ENCODE measurements at places on chromosomes 7 and 10.

GRCh38 chr7:101629171-101629570, at the start of gene MYL10:
Gene MYL10 (minus strand): TSS chr7:101629296. CDS start chr7:101629118, 178 bp downstream.
- DNase-seq, result no peak

DNA sequence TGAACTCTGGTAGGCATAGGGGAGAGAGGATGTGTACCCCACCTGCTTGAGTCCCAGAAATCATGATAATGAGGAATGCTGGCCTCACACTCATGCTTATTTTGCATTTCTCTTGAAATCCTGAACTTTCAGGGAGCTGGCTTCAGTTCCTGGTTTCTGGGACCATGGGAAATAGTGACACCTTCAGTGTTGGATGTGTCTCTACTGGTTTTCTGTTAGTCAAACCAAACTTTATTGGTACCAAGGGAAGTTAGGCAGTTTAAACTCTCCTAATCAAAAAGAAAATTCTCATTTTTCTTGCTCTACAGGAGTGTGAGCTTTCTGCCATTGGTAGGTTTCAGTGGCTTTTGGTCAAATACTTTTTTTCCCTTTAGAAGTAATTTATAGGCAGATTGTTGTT, 11.8 kb upstream of the PCGF5 start:
- no peak for DNase-seq

DNA sequence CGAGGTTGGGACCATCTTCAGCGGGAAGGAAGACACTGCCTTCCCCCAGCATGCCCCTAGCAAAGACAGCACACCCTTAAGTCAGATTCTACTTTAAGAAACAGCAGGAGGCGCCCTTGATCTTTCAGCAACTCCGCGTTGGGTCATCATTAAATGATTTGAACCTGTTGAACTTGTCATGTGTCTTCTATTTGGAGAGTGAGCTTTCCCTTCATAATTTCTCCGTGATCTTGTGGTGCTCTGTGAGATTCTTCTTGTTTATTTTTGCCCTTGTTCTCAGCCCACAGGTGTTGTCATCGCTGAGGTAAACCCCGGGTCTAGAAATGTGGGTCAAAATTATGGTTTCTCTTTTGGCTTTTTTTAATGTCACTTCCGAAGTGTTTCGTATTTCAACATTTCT, 49.5 kb upstream of the PITRM1 start:
- no peak for DNase-seq

GRCh38 chr10:2111965-2112364, 374.6 kb upstream of the ADARB2 start:
- no peak for DNase-seq

GRCh38 chr7:158279539-158280447, 307.8 kb downstream of the PTPRN2 start:
- DNase-seq, result no peak

- DNase-seq, result no peak
Measured at GRCh38 chr10:114678820-114679219, 20.7 kb upstream of the ABLIM1 start.

- DNase-seq, result no peak
Measured at GRCh38 chr7:111172564-111173257, 81.8 kb downstream of the LRRN3 start.

GRCh38 chr10:72082856-72083789, 5.2 kb downstream of the SPOCK2 start:
- no peak for DNase-seq

DNA sequence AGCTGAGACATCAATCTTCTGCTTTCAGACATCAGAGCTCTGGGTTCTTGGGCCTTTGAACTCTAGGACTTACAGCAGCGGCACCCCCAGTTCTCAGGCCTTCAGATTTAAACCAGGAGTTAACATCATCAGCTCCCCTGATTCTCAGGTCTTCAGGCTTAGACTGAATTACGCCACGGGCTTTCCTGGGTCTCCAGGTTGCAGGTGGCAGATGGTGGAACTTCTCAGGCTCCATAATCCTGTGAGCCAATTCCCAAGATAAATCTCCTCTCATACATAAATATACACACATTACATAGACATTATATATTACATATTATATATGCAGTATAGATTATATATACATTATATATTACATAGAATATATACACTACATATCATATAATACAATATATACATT, 408.9 kb upstream of the AUTS2 start:
- DNase-seq, result no peak

GRCh38 chr10:131724891-131725580, 175.8 kb upstream of the PPP2R2D start:
- no peak for DNase-seq

DNA sequence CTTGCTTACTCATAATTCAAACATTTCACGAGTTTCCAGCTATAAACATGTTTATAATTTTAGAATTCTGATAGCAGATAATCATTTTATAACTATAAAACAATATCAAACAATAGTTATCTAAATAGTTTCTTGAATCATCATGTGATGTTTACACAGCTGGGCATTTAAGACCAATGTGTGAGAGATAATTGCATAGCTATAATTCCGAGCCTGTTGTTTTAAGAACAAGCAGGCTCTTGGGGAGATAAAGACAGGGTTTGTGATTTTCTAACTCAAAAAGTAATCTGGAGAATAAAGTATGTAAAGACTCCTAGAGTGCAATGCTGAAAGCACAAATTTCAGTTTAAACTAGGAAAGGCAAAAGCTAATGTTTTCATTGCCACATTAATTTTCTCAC, 331.2 kb downstream of the LRRTM3 start:
- DNase-seq, result no peak

- no peak for DNase-seq
Measured at GRCh38 chr7:129801882-129802281, 150.9 kb downstream of the UBE2H start.

- no peak for DNase-seq
Measured at GRCh38 chr10:11425676-11426075, 185.8 kb downstream of the USP6NL start.

GRCh38 chr10:32692174-32692573, 246.2 kb downstream of the CCDC7 start:
- DNase-seq, result no peak

- DNase-seq, result no peak
Measured at GRCh38 chr10:126153711-126154628, 234.3 kb downstream of the ADAM12 start.

GRCh38 chr7:143884969-143885559, 16.9 kb downstream of the TCAF1 start:
- no peak for DNase-seq

- DNase-seq, result no peak
Measured at GRCh38 chr7:78169992-78170391, 371.4 kb downstream of the PHTF2 start.

DNA sequence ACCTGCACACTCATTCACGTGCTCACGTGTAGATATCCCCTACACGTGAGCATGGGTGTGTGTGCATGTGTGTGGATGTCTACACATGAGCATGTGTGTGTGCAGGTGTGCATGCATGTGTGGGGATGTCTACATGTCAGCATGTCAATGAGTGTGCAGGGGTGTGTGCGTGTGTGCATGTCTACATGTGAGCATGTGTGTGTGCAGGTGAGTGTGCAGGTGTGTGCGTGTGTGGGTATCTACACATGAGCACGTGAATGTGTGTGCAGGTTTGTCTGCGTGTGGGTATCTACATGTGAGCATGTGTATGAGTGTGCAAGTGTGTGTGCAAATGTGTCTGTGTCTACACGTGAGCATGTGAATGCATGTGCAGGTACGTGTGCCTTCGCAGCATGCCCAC, 274.8 kb downstream of the PTPRN2 start:
- DNase-seq, result no peak

DNA sequence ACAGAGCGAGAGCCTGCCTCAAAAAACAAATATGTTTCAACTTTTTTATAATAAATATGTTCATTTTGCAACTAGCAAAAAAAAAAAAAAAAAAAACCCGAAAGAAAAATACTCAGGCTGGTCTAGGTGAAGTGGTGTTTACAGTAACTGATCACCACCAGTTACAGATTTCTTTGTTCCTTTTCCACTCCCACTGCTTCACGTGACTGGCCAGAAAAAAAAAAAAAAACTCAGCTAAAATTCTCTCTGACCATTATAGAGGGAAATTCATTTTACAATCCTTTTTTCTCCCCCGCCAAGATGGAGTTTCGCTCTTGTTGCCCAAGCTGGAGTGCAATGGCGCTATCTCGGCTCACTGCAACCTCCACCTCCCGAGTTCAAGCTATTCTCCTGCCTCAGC, 4.6 kb upstream of the ASCC1 start:
- DNase-seq, result no peak

GRCh38 chr7:134004829-134005505, 122.2 kb upstream of the LRGUK start:
- DNase-seq, result no peak

DNA sequence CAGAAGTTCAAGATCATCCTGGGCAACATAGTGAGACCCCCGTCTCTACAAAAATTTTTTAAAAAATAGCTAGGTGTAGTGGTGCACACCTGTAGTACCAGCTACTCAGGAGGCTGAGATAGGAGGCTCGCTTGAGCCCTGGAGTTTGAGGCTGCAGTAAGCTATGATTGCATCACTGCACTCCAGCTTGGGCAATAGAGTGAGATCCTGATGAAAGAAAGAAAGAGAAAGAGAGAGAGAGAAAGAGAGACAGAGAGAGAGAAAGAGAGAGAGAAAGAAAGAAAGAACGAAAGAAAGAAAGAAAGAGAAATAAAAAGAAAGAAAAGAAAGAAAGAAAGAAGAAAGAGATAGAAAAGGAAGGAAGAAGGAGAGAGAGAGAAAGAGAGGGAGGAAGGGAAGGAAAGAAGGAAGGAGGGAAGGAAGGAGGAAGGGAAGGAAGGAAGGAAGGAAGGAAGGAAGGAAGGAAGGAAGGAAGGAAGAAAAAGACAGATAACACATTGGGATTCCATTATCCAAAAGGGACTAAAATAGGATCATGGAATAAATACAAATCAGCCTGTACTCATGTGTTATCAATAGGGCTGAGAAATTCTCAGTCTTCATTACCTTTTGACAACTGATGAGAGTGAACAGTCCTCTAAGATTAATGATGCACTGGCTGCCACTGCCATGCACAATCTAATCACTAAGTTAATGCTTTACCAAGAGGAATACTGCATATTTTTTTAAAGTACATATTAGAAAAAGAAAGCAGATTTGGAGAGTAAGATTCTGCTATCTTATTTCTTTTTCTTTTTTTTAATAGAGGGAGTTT, 35.4 kb upstream of the WAC start:
- DNase-seq, result no peak

- DNase-seq, result no peak
Measured at GRCh38 chr10:121983852-121984251, 5.1 kb upstream of the TACC2 start.

GRCh38 chr10:52261362-52261761, 52.7 kb upstream of the DKK1 start:
- DNase-seq, result no peak

DNA sequence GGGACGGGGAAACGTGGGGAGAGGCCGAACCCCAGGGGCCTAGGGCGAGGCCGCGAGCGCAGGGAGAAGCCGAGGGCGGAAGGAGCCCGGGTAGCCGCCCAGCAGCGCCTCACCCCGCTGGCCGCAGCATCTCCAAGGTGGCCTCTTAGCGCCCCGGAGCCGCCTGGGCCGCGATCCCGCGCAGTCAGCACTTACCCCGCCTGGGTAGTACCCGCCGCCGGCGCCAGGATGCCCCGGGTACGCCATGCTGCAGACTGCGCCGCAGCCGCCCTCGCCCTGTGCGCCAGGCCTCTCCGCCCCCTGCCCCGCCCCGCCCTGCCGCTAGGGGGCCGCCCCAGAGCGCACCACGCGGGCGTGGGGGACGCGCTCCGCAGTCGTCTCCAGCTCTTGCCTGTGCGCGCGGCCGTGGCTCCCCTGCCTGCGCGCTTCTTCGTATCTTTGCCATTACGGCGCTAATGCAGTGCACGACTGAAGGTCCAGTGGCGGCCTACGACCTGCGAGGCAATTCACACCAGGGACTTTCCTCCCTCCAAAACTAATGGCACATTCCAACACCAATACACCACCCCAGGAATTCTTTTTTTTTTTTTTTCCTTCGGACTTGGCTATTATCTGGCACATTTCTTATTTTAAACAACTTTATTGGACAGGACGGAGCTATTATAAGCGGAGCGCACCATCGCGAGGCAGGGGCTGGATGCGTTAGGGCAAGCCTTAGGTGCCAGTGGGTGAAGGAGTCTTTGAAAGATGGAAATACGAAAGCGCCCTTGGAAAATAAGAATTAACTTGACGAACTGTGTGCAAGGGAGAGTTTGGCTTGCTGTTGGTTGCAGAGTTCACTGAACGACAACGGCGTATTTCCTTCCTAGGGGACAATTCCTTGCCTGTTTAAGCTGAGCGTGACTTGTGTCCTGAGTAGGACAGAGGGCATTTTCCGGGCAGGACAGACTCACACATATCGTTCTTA, at the start of gene SRI:
SRI (minus strand) TSS at position 258 of the 967 bp plus-strand sequence; CDS start at position 246, 12 bp downstream.
- DNase-seq, result peak; percentile 85

DNA sequence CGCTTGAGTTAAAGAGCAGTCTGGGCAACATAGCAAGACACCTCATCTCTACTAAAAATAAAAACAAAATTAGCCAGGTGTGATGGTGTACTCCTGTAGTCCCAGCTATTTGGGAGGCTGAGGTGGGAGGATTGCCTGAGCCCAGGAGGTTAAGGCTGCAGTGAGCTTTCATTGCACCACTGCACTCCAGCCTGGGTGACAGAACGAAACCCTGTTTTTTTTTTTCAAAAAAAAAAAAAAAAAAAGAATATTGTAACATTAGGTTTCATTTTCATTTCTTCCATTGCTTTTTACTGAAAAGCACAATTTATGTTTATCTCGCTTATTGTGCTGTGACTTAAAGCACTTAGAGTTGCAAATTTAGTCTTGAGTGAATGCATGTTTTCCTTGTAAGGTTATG, 80.0 kb downstream of the MLLT10 start:
- DNase-seq, result no peak

GRCh38 chr10:34739915-34740314, 75.2 kb downstream of the PARD3 start:
- no peak for DNase-seq

- DNase-seq, result no peak
Measured at GRCh38 chr10:133100186-133100585, 12.5 kb downstream of the ADGRA1 start.

DNA sequence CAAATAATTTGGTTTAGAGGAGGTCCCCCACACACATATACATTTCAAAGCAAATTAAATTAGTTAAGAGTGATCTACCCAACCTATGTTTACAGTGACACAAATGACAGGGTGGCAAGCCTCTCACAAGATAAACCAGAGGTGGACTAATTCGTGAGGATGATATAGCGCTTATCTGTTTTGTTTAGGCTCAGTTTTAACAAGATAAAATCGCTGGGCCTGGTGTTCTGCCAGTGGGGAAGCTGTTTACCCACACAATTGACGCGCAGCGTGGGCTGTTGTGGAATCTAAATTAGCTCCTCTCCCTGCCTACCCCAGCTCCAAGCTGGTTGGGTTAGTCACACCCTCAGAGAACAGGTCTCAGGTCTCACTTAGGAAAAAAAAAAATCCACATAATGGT, 16.7 kb upstream of the PLXNA4 start:
- no peak for DNase-seq

GRCh38 chr10:122557516-122557915, 3.0 kb upstream of the DMBT1 start:
- no peak for DNase-seq
